ENCODE measurements at places on chromosomes 2 and 18. TPM values are rescaled to one million over a fixed set of nuclear protein-coding genes. Genes with fewer than 3 reads are reported as not detected.
A peak's percentile ranks its signal among the peaks of the same experiment; 100 is the strongest.

The LRATD1 gene
- polyA plus RNA-seq, result 28.3 TPM

DNA sequence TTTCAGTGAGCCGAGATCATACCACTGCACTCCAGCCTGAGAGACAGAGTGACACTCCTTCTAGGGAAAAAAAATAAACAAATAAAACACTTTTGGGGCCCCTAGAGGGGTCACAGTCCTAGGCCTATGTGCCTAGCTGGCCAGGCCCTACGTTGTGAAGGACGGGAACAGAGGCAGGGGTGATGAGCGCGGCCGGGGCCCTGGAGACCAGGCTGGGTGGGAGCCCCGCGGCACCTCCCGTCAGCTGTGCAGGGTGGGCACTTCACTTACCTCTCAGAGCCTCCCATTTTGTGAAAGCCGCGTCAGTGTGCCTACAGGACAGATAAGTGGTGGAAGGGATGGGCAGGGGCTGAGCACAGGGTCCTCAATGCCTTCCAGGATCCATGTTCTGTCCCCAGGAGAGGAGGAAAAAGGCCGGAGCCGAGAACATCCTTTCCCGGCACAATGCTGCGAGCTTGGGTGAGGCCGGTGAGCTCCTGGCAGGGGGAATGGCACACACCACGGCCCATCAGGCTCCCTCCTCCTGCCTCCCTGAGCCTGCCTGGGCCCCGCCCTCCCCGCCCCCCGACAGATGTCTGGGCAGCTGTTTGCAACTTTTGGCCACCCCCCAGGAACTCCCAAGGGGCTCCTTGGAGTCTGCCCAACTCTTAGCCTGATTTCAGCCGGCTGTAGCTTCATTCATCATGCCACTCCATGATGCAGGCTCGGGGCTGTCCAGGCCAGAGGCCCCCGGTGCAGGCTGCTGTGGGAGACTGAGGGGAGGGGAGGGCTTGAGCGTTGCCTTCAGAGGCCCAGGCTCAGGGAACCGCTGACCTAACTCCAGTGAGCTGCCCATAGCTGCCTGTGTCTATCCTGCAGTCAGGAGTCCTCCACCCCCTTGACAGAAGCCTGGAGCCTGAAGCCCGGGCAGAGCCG, 196.5 kb downstream of the TFCP2L1 start:
- DNase-seq, result no peak

DNA sequence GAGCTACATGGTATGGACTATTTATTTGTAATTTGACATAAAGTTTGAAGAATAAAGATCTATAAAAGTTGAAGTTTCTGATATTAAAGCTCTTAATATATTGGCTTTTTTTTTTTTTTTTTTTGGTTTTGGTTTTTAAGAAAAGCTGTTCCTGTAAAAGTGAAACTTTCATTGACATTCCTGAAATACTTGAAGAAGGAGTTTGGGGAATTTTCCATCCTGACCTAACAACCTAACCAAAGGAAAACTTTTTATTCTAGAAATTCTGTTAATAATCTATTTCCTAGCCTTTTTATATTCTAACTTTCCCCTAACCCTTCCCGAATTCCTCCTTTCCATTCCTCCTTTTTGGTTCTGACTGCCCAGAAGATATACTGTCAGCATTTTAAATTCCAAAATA, 83.7 kb downstream of the ACSL3 start:
- DNase-seq, result no peak

The MYOM1 gene
- polyA plus RNA-seq, result 8.1 TPM

DNA sequence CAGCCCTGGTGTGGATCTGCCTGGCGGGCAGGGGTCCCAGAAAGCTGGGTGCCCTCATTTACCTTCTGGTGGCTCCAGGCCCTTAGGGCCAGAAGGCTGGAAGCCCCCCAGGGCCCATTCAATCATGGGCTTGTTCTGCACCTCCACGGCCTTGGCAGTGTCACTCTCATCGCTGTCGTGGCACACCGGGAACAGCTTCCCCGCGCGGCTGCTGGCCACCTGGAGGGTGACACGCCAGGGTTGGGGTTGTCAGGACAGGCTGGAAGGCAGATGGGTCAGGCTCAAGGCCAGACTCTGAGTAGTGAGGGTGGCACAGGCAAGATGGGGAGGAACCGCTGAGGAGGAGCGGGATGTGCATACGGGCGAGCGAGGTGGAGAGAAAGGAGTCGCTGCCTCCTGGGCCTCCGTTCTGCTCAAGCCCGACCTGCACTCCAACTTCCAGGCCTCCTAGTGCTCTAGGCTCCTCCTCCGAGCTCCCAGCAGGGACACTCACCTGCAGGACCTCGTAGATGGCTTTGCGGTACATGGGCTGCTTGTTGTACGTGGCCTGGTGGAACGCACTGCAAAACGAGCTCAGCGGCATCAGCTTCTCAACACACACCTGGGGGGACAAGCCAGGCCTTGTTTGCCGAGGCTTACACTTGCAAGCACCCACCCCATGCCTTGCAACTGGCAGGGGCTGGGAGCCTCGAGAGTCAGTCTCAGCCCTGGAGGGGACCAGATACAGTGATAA, 78.3 kb upstream of the POMC start:
- no peak for DNase-seq

DNA sequence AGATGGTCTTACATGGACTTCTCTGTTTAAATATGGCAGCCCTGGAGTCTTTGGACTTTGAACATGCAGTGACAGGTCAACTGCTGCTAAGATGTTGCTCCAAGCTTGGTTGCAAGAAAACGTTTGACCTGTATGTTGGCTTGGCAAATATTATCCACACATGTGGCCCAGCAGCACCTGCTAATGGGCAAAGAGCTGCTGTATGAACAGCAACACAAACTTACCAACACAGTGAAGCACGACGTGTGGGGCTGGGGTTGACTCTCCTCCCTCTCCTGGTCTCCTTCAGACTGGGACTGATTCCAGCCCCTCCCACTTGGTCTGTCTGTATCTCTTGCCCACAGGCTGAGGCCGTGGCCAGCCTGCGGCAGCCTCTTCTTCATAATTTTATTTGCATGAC, 3.8 kb downstream of the KCNE4 start:
- DNase-seq, result no peak

The BUB1 gene
- polyA plus RNA-seq, result 28.7 TPM

DNA sequence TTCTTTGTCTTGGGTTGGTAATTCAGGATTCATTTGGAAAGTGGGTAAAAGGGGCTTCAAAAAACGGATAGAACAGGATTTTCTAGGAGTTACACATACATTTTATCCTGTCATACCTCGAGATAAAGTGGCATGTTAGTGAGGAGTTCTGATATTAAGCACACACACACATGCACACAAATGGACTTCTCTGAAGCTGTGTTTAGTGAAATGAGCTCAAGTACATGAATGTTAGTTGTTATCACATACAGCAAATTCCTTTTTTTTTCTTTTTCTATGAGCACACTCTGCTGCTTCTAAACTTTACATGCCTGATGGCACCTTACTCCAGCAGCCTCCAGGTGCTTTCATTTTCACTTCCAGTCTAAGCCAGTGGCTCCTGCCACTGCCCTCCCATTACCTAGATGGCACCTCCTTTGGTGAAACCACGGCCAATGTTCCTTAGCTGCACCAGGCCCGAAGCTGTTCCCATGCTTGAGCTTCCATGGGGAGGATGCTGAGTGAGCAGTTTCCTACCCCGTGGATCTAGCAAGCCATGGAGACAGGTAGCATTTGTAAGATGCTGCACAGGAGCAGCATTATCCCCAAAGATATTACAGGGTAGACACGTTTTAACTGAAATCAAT, 49.7 kb downstream of the STAT1 start:
- no peak for DNase-seq

DNA sequence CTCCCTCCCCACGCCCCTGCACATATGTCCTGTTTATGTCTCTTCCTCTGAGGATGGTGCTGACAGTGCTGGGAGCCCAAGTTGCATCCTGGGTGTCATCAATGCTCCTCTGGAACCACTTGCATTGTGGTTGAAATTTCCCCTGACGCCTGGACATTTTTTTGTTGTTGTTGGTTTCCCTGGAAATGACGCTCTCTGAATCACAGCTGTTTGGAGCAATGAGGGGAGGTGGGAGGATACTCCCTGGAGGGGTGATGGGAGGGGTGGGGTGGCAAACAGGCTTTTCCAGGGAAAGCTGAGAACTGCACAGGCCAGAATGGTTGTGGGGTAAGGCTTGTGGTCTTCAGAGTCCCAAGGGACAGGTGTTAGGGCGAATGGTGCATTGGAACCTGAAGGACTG, 29.6 kb downstream of the CELF4 start:
- peak; percentile 47 for DNase-seq

The ELOA2 gene
- not detected for polyA plus RNA-seq

Data from renal cortex interstitium (tissue), 15 donors.